ENCODE measurements at places on chromosomes 7 and 10.

DNA sequence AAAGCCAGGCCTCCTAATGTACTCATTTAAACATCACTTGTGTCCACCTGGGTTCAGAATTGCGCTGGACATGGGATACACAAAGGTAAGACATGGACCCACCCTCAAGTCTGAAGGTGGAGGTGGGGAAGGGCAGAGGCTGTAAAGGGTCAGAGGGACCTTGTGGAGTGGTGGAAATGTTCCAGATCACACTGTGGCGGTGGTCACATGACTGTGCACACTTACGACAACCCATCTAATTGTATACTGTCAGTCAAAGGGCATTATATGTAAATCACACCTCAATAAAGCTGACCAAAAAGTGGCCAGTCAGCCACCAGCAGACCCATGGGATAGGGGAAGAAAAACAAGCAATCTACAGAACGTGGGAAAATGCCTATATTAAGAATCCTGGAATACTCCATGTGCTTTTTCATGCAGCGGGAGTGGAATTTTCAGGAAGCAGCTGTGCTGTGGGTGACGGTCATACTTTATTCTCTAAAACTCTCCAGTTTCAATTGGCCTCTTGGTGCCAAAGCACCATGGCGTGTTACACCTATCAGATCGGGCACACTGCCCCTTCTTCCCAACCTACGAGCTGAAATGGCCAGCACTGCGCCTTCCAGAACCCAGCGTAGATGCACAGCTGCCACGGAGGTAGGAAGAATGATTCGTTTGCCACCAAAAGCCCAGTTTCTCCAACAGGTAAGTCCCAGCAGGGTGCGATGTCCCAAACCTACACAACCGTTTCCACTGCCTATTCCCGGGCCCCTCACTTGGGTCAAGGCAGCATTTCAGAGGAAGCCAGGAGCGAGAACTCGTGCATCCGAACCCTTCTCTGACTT lies 69.8 kb downstream of the PRKAG2 start:
- DNase-seq = no peak

- no peak for DNase-seq
Observed at GRCh38 chr7:42926204-42926603, 5.8 kb downstream of the PSMA2 start.

- no peak for DNase-seq
Observed at GRCh38 chr10:48745662-48746245, 61.1 kb downstream of the WDFY4 start.

DNA sequence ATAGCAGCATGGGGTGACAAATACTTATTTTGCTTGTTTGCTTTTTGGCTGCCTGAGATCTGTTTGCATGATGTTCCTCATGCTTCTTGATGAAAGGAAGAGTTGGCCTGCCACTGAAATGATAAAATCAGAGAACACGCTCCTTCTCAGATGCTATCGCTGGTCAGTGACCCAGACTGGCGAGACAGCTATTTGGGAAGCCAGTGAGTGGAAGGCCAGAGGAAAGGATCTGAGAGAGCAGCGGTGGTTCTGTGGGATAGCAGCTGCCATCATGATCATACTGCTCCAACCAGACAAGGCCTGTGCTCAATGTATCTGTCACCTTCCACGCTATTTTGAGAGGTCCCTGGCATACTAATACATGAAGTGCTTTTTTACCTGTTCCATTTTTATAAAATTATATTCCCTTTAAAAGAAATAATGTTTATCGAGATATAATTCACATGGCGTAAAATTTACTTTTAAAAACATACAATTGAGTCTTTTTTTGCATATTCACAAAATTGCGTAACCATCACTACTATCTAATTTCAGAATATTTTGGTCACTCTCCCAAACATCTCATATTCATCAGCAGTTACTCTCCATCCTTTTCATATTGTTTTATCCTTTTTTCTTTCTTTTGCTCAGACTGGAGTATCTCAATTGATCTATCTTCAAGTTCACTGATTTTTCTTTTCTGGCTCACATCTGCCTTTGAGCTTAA lies 695.1 kb downstream of the TNS3 start:
- DNase-seq = no peak

DNA sequence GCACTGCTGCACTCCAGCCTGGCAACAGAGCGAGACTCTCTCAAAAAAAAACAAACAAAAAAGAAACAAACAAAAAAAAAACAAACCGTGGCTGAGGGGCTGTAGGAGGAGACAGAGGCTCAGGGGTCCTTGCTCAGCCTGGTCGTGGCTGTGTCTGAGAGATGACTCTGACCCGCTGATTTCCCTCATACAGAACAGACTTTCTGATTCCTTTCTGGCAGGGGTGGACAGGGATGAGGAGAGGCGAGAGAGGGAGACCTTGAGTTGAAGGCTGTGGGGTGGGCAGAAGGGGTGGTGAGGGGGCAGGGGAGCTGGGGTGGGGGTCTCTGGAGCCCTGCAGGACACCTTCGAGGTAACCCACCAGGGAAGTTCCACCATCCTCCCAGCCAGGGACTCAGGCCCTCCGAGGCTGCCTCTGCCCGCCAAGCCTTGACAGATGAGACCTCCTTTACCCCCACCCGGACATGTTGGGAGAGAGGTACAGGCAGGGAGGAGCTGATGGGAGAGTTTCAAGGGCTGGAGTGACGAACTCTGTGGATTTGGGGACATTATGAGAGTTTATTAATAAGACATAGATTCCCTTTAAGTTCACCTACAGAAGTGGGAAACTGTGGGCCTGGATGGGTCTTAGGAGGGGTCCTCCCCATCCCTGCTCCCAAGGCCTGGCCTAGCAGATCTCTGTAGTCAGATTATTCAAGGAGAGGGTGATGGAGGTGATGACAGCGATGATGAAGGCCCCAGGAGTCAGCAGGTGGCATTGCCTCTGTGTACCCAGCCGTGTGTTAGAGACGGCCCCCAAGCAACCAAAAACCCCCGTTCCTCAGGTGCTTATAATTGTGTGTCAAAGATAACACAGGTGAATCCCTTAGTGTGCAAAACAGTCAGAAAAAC lies 2.0 kb downstream of the MUC12 start:
- DNase-seq = no peak

DNA sequence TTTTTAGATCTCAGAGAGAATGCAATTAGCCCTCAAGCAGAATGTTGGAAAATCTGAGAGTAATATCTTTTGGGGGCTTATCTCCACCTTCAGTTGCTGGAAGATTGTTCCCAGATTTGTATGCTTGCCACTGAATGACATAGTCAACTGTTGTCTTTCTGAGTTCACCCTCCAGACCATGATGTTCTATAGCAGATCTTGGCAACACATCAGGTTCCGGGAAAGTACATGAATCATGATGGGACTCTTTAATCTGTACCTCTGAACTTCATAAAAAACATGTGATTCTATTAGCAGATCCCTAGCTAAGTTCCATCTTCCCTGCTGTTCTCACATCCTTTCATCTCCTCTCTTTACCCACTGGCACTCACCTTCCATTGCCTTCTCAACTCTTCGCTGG lies 68.9 kb downstream of the PLCE1 start:
- no peak for DNase-seq

GRCh38 chr7:7577888-7578287 lies 11.2 kb downstream of the MIOS start:
- no peak for DNase-seq

DNA sequence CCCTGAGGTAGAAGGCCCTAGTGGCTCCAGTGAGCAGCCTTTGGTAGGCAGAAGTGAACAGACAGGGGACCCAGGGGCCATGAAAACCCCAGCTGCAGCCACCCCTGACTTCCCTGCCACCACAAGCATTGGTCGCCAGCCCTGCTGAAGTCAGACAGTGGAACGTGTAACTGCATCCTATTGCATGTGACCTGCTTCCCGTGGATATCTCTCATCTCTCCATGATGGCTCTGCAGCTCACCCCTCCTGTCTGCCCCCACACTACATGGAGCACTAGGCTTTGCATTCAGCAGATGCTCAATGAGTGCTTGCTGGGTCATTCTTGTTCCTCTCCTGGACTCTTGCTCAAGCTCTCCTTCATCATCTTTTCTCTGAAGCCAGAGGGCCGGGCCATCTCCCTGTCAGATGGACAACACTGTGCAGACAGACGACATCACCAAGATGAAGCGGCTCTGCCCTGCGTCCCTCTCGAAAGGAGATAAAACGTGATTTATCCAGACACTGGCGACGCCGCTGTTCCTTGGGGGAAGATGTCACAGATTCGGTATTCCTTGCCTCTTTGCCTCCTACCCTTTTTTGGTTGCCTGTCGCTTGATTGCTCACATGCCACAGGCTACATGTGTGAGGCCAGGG lies 117.5 kb downstream of the SH3PXD2A start:
- no peak for DNase-seq

DNA sequence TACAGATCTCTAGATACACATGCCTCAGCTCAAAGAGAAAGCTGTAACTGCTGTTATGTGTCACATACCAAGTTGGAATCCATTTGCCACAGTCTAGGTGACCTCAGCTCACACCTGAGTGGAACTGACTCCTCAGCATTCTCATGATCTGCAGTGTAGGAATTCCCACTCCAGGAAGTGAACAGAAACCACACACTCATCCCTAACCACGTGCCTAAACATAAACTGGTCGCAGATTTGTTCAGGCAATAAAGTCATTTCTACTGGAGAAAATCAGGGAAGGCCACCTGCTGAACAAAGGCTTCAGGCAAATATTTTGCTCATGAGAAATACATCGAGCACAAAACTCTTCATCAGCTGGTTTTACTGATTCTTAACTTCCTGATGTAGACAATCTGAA lies 23.0 kb upstream of the ZMYND11 start:
- no peak for DNase-seq

- no peak for DNase-seq
Observed at GRCh38 chr7:94336009-94336408, 58.7 kb upstream of the COL1A2 start.

DNA sequence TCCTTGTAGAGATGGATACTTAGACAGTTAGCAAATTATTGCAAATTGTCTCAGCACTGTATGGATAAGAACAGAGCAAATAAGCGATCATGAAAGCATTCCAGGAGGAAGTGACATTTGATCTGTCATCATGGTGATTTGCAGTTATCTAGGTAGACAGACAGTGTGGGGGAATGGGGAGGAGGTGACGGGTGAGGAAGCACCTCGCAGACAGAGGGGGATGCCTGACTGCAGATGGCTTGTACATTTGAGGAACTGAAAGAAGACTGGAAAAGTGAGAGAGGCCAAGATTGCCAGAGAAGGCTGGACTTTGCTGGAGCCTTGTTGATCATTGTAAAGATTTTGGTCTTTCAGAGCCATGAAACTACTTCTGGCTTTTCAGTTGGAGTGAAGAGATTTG lies 318.2 kb upstream of the CELF2 start:
- no peak for DNase-seq

DNA sequence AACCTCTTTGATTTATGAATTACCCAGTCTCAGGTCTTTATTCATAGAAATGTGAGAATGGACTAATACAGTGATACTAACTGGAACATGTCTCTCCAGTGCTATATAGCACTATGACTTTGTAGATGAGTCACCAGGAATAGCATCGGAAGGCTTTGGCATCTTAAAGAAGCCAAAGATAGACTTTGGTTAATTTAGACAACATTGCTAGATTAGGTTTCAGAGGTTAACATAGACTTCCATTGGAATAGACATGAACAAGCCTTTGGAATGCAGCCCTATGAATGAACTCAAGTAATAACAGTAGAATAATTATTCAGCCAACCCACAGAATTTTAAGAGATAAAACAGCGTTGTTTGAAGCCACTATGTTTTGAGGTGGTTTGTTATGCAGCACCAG lies 169.2 kb downstream of the HGF start:
- no peak for DNase-seq

GRCh38 chr7:2373124-2373556 lies 18.5 kb downstream of the EIF3B start:
- no peak for DNase-seq

Measured in esophagus squamous epithelium (tissue), 5 donors.